ENCODE measurements at places on chromosomes 5 and 9.

DNA sequence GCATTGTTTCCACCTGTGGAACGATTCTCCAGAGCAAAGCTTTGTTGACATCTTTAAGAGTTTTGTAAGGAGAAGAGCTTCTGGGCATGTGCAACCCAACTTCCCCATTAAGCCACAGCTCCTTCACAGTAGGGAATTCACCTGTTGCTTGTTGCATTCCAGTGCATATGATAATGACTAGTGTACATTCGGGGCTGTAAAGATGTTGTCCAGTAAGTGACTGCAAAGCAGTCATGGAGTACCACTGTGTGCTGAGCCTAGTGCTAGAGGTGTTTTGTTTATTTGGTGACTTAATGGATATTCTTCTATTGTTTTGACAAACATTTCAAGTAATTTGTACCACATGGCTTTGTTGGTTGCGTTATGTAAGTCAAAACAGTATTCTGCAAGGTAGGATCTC, 12.8 kb downstream of the UGCG start:
- no peak for DNase-seq

DNA sequence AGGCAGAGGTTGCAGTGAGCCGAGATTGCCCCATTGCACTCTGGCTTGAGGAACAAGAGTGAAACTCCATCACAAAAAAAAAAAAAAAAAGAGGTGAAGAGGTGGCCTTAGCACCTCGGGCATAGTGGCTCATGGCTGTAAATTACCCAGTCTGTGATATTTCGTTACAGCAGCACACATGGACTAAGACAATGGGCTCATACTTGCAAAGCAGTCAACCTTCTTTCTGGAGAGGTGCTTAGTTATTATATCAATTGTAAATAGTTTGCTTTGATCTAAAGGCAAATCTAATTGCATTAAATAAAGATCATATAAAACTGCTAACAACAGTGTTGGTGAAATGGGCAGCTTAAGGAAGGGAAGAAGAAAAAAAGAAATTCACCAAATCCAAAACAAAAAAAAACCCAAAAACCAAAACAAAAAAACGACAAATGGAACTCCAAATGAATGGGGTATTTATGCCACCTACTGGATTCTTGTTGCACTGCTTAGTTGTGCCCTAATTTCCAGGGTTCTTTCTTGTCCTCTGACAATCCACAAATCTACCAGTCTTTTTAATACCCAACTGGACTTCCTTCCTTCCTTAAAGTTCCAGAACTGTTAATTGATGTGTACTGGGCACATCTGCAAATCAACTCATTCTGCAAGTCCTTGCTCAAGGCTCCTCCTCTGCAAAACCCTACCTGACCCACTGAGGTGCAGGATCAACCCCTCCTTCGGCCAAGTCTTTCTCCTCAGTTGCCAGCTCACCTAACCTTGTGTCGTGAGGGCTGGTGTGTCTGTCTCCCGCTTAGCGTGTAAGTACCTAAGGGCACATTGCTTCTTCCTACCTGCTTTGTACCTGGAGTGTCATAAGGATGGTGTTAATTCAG, 35.0 kb upstream of the DMRT1 start:
- DNase-seq, result peak; percentile 46

GRCh38 chr5:422323-423232, 20.4 kb upstream of the EXOC3 start:
- no peak for DNase-seq

DNA sequence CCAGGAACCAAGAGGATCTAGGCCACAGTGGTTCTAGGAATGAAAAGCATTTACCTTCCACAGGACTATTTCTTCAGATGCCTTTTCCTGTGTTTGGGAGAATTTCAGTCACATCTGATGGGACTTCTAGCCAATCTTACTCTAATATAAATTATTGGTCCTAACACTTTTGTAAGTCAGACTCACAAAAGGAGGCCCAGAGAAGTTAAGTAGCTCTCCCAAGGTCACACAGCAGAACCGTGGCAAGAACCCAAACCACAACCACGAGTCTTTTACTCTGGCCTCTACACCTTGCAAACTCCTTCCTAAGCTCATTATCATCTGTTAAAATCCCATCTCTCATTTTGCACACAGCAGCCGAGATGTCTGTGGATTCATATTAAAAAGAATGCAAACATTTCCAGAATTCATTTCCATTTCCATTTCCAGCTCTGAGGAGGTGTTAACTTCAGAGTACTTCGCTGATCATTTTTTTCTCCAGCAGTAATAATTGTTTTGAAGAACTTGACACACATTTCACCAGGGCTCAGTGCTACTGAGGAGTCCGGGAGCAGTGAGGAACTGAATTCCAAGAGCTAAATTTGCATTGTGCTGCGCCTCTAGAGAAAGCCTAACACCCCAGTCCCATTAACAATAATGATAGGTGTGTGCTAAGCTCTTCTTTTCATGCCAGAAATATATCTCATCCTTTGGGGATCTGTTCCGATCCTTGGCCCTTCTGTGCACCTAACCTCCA, 168.1 kb downstream of the SEMA6A start:
- no peak for DNase-seq

DNA sequence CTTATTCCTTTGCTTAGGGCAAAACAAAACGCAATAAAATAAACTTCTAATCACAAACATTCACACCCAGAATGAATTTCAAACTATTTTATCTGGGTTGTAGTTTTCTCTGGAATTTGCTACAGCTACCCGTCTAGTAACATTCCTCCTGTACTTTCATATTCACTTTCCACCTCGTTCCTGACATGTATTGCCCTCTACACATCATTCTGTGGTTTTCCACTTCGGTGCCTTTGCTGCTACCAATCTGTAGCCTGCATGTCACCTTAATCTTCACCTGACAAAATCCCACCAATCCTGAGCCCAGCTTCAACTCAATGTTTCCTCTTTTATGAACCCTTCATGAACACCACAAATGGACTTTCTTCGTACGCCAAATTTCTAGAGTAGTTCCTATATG, 694.1 kb upstream of the C9orf72 start:
- DNase-seq, result no peak

GRCh38 chr5:33883482-33883881, 8.3 kb downstream of the ADAMTS12 start:
- no peak for DNase-seq

GRCh38 chr5:45491368-45491767, 204.8 kb downstream of the HCN1 start:
- DNase-seq, result no peak

All from retina (tissue), 1 donor.